Glutamatergic neuron (in vitro differentiated cells): ENCODE measurements at places on chromosomes 1 and 21.

GRCh38 chr1:219324629-219325367, 151.1 kb downstream of the LYPLAL1 start:
- DNase-seq, result no peak

DNA sequence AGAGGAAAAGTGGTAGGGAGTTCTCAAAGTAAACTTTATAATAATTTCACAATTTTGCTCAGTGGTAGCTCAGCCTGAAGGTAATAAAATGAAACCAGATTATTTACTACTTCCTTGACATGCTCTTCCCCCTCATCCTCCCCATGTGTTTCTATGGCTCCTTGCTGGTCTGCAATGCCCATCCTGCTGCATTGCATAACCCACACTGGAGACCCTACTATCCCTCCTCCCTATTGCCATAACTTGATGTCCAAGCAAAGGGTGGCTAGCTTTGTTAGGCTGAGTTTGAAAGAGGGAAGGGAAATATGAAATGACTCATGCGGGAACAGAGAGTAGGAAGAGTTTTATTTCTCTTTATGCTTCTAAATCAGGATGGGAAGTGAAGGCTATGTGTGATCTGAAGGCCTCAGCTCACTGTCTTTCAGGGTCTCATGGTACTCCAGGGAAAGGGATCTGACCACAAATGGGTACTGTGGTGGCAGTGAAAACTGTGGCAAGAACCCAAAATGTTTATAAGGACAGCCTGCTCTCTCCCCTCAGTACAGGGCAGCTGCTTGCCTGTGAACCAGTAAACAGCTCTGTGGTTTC, 36.4 kb upstream of the HSD17B7 start:
- no peak for DNase-seq

DNA sequence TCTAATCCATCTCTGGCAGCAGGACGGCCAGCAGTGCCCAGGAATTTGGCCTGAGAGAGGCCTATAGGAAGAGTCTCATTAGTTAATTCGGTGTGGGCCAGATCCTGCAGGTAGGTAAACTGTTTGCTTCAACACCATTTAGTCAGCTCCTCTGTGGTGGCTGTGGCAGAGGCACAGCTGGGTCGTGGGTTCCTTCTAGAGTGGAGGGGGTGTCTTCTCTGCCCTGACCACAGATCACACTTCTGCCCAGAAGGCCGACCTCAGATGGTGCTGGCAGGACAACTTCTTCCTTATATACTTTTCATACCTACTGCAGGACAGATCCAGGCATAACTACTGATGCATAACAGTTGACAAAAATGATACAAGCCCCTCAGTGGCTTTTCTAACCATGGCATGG, 281.4 kb downstream of the RPS6KC1 start:
- DNase-seq, result no peak

DNA sequence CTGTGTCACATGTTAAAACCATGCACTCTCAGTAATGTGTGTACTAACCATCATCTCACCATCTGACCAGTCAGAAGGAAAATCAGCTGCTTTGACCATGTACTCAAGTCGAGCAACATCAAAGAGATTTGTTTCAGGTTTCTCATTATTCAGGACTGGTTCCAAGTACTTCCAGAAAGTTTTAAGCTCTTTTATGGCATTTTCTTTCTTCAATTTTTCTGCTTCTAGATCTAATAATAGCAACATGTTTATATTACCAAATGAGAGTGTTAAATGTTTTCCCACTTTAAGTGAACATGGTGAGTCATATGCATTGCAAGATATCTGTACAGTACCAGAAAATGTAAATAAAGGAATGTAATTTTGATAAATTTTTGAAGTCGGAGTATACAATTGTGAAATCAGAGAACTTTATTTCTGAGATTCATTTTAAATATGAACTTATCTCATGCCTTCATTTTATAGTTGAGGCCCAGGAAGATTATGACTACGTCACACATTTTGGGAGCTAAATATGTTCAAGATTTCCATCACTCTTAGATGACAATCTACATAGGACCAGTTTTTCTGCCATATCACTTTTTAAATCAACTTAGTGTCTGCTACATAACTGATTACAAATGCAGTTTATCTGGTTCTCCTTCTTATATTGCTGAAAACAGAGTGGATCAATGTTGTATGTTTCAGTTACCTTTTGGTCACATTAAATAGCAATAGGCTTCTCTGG, 87.2 kb downstream of the SPAG17 start:
- DNase-seq, result no peak

GRCh38 chr1:214312530-214313051, 31.6 kb downstream of the SMYD2 start:
- no peak for DNase-seq

- no peak for DNase-seq
Observed at GRCh38 chr1:24048205-24048869, 63.6 kb downstream of the MYOM3 start.
